ENCODE measurements at places on chromosomes 5 and 9.

DNA sequence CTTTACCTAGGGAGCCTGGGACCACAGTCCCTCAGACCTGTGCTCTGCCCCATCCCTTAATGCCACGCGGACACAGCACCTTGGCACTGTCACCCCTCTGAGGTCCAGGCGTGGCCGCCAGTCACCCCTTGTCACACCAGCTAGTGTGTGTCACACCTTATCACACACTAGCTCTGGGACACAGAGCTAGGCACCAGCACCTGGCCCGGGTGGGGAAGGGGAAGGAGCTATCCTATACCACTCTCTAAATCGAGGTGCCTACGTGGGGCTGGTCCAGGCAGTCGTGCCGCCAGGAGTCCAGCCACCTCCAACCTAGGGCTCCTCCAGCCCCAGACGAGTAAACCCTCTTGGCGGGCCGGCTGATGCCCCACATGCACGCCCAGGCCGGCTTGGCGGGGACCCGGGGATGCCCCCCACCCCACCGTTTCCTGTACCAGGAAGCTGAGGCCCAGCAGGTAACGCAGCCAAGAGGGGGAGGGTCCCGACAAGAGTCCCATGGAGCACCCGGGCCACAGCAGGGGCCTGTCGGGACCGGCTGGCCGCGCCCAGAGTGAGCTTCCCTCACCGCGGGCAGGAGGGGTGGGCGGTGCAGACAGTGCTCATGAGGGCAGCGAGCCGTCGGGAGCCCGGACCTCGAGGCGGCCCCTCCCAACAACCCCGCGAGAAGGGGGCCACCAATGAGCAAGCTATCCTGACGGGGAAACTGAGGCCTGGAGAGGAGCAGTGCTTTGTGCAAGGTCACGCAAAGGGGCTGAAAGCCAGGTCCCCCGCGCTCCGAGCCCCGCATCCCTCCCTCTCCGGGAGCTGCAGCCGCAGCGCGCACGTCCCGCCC, 550 bp downstream of the CORO2A start:
- no peak for DNase-seq

DNA sequence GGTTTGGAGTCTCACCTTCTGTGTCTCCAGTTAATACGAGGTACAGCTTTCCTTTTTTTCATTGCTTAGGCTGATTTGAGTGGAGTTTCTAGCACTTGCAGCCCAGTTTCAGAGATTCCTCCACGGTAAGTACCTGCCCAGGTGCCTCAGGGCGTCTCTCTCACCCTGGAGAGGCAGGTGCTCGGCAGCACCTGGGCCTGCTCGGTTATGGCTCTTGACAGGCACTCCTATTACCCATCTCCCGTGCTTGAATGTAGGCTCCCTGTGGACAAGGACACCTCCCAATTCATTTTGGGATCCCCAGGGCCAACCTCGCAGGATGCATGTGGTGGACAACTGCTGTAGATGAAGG, 144.3 kb downstream of the NR3C1 start:
- DNase-seq, result no peak

GRCh38 chr5:136631186-136631585, 265.8 kb upstream of the TRPC7 start:
- no peak for DNase-seq

DNA sequence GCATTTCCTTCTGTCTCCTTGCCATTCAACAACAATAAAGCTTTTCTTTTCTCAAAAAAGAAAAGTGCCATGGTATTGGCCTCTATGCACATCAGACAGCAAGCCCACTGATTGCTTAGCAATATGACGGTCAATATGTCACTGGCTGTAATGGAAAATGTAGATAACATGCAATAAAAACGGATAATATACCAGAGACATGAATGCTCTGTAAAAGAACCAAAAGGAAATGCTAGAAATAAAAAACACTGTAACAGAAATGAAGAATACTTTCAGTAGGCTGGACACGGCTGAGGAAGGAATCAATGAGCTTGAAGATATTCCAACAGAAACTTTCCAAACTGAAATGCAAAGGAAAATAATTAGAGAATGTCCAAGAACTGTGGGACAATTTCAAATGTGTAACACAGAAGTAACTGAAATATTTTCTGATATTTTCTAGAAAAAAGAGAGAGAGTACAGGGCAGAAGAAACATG, 10.0 kb downstream of the PTBP3 start:
- no peak for DNase-seq

DNA sequence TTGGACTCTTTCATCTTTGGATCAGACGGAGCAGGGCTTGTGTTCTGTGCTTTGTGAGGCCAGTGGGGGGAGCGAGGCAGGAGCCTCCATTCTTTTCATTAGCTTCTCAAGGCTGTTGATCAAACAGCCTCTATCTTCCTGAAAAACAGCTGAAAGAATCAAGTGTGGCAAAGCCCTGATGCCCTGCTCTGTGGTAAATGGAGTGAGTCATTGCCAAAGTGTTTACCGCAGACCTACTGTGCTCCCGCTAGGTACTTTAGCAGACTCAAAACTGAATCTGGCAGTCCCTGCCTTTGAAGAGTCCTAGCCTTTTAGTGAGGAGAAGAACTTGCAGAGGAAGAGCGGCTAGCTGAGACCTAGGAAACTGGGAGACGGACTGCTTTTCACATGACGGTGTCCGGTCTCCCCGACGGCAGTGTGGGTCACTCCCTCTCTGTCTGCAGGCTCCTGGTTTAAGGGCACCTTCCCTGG, 3.3 kb downstream of the ANKRD33B start:
- no peak for DNase-seq

GRCh38 chr9:112078432-112078831, 96.7 kb downstream of the SUSD1 start:
- DNase-seq, result no peak

GRCh38 chr9:4832786-4833579, 40.2 kb downstream of the RCL1 start:
- DNase-seq, result peak; percentile 11

GRCh38 chr9:84858364-84858763, 188.8 kb downstream of the NTRK2 start:
- no peak for DNase-seq

GRCh38 chr9:133238272-133238850, 29.3 kb upstream of the OBP2B start:
- DNase-seq, result no peak

DNA sequence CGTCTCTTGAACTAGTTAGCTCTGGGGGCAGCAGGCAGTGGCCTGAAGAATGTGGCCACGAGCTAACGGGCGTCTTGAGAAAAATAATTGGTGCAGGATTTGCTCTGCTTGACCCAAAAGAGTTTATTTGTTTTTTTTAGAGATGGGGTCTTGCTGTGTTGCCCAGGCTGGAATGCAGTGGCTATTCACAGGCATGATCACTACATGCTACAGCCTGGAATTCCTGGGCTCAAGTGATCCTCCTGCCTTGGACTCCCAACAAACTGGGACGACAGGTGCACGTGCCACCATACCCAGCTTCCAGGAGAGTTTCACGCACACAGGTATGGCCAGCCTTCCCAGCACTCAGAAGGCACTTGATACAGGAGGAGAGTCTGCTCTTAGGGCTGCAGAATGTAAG, 203.8 kb downstream of the MLLT3 start:
- no peak for DNase-seq

DNA sequence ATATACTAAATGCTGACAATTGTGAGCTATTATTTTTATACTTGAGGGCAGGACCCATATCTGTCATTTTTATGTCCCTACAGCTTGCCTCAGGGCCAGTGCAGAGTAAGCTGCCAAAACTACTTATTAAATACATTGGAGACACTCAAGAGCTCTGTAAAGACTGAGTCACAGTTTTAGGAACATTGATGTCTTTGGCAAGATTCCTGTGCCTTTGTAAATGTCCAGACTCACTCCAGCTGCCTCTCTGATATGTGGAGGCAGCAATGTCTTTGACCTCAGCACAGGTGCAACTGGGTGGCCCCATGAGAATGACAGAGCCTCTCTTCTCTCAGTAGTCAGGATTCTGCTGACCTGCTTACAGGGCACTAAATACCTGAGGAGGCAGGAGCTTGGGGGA, 363.2 kb downstream of the OSTF1 start:
- DNase-seq, result no peak

- DNase-seq, result no peak
Measured at GRCh38 chr9:96320749-96321280, 18.8 kb upstream of the HSD17B3 start.

DNA sequence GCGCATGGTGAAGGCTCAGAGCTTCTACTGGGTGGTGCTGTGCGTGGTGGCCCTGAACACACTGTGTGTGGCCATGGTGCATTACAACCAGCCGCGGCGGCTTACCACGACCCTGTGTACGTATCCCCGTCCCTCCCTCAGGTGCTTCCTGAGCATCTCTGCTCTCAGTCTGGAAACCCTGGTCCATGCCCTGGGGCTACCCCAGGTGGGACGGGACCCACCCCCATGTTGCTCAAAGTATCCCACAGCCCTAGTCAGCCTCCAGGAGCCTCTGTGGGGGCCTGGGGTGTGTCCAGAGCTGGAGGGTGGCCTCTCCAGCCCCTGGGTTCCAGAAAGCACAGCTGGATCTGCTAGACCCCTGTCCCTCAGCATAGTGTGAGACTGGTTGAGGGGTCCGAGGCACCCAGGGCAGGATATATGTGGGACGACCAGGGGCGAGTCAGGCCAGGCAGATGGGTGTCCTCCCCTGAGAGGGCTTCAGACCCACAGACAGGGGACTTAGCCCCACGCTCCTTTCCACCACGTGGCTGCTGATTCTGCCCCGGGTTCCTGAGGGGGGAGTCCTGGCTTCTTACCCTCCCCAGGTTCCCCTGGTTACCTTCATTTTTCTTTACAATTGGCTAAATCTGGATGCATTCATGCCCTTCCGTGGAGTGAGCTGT, 94.0 kb downstream of the CACNA1B start:
- DNase-seq, result no peak

- no peak for DNase-seq
Measured at GRCh38 chr5:157282150-157282549, 16.2 kb downstream of the CYFIP2 start.

DNA sequence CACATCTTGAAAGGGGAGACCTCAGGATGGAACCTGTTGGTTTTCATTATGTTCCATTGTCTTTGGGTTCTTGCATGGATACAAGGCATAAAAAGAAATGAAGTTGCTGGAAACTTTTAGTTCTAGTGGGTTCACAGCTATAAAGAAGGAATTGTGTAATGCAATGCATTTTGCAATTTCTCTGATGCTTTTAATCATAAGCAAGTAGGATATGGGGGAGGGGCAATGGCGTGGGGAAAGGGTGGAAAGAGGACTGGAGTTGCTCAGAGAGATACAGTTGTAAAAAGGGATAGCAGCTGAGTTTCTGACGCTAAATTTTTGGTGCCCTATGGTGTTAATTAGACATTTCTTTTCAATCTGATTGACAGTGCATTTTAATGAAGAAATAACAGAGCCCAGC, 88.6 kb upstream of the FANCC start:
- no peak for DNase-seq

DNA sequence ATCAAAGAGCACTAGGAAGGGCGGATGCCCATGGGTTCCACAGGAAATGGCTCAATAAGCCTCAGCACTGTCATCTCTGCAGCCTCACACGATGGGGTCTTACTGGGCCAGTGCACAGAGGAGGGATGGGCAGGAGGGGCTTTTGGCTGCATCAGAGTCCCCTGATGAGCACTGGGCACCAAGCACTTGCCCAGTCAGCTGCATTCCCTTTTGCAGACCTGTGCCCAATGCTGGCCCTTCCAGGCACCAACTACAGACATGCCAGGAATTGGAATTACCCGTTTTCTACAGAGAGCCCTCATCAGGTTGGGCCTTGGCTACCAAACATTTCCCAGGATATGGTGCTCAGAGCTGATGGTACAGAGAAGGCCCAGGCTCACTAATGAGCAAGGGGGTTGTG, 182.5 kb downstream of the HSPA4 start:
- no peak for DNase-seq

DNA sequence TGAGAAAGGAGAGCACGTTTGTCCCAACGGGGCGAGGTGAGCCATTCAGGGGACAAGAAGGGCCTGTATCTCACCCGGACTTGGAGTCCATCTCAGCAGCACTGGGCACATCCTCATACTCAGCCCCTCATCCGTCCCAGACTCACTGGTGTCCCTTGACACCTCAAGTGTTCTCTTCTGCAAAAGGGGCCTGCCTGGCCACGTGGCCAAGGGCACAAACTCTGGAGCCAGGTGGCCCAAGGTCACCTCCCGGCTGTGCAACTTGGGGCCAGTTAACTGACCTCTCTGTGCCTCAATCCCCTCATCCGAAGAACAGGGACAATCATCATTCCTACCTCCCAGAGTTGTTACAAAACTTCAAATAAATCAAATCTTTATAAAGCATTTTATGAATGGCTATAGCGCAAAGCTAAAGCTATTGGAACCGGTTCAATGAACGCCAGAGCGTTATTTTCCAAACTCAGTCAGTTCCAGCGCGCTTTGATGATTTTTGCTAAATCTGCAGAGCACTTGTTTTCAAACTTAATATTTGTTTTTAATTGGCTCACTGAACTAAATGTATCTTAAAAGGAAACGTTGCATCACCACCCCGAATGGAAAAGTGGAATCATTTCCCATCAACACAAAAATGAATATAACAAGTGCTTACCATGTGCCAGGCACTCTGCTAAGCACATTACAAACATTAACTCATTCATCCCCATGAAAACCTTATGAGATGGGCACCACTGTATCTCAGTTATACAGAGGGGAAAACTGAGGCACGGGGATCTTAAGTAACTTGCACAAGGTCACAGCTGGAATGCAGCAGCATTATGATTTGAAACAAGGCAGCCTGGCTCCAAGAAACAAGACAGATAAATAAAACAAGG, 49.3 kb downstream of the DUSP1 start:
- DNase-seq, result no peak

GRCh38 chr9:114731701-114732100, 49.7 kb upstream of the TEX48 start:
- no peak for DNase-seq

GRCh38 chr5:122494109-122494508, 182.1 kb downstream of the SNCAIP start:
- no peak for DNase-seq

DNA sequence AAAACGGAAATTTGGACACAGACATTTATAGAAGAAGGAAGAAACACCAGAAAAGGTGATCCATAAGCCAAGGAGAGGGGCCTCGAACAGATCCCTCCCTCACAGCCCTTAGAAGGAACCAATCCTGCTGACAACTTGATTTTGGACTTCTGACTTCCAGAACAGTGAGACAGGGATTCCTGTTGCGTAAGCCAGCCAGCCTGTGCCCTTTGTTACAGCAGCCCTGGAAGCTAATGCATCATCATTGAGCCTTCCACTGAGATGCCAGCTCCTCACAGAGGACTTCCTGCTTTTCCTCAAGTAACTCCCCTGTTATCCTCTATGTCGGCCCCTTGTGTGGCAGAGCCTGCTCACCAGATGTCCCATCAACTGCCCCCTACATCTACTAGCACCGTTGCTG, 94.1 kb downstream of the JMY start:
- DNase-seq, result no peak

DNA sequence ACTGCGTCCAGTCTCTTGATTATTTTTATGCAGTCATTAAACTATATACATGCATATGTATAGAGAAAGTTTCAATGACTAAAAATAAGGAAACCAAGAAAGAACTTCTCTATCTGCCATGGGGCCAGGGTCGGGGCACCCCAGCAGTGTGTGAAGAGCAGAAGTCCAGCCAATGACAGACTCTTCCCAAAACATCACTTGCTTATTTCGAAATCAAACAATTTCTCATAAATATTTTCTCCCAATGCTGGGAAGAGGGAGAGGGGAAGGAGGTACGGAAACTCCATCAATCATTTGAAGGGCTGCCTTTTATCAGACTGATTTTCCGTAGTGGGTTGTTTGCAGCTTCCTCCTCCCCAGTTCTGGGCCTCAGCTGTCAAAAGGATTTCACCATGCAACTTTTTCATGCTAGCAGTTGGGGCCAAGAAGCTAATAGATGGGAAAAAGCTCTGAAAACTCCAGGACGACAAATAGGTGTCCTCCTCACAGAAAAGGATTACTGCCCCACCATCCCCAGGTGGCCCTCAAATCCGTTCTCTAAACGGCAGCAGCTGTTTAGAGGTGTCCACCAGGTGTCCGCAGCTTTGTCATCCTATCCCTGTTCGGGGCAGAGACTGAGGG, 617 bp upstream of the FPGS start:
- DNase-seq, result no peak

Data from activated naive CD8-positive, alpha-beta T cell treated with anti-CD3 and anti-CD28 coated beads, Interleukin-2, amount 50 U/mL, for 16 hours (primary cell).